ENCODE measurements at places on chromosomes 1 and 21.

DNA sequence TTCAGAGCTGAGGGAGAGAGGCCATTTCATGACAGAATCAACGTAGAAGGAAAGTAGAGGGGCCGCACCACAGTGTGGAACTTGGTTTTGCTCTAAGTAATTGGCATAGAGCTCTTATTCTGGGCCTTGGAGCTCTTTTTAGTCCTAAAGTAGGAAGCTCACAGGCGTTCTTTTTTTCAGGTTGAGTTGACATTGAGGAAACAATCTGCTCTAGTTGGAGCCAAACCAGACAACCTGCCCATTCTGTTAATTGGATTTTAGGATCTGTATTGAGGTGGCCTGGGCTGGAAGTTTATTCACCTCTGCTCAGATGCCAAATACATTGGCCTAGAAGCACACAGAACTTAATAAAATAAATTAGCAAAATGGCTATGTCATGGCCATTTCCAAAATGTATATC lies 1093.9 kb downstream of the ADGRL2 start:
- DNase-seq = peak; percentile 89

GRCh38 chr1:168180148-168180524 lies 1.4 kb downstream of the TIPRL start:
- no peak for DNase-seq

DNA sequence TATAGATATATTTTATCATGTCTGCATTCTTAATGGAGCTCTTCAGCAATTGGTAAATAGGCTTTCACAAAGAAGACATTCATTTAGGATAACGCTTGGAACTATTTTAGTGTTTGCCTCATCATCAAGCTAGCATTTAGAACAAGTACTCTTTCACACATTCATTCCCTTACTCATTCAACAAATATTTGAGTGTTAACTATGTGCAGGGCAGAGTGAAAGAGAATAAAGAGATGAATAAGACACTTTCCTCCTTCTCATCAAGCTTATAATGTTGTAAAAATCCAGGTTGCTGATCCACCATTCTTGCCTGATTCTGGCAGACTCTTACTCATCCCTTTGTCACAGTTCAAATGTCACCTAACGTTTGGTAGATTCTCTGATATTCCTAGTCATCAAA lies 386.3 kb upstream of the BEND5 start:
- no peak for DNase-seq

- no peak for DNase-seq
Observed at GRCh38 chr1:2480236-2480985, 4.3 kb downstream of the PLCH2 start.

- no peak for DNase-seq
Observed at GRCh38 chr1:12597792-12598191, 20.2 kb downstream of the DHRS3 start.

Measured in cerebellar cortex (tissue), 1 donor.